Amygdala (tissue), 56 donors: ENCODE measurements at places on chromosomes 6 and 20.
A peak's percentile ranks its signal among the peaks of the same experiment; 100 is the strongest.

- no peak for DNase-seq
These were observed 8.3 kb upstream of the WFDC2 start for GRCh38 chr20:45461225-45461624.

DNA sequence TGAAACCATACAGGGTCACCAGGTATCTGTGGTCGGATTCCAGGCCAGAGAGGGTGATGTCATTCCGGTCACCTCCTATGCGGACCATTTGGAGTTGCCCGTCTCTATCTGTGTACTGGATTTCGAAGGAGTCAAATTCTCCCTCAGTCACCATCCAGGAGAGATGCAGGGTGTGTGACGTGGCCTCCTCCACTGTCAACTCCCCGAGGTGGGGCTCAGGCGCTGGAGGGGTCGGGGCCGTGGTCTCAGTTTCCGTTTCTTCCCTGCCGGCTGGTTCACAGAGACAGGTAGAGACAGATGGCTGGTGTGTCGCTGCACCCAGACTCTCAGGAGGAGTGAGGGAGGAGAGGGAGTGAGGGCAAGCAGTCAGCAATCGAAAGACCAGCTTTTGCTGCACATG, 30.7 kb downstream of the CYP21A2 start:
- no peak for DNase-seq

GRCh38 chr6:126807876-126808275, 310.6 kb upstream of the RSPO3 start:
- DNase-seq, result no peak

DNA sequence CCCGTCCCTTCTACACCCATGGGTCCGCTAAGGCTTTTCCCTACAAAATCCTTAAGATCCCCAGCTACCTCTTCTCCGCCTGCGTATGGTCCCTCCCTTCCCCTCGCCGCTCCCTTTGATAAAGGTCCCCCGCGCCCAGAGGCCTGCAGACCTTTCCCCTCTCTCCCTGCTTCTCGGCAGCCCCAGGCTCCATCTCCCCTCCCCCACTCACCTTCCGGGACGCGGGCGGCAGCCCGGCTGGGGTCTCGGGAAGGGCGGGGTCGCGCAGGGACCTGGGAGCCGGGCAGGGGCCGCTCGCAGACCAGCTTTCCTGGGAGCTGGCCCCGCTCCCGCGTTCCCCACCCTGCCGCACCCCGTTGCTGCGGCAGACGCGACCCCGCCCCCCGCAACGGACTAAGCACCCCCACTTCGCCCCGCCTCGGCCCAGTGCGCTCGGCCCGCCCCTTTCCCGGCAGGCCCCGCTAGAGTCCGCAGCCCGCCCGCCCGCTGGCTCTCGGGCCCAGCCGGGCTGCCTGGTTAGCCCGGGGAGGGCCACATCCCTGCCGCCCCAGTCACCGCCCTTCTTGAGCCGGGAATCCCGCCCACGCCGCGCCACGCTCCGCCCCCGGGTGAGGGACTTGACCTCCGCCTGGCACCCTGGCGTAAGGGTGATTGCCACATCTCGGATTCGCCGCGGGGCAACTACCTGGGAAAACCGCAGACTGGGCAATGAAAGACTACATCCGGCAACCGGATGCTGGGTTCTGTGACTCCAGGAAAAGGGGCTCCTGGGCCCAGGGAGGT, at the start of gene FLOT1:
Gene FLOT1, minus strand, starts transcription at position 372 of the 783 bp plus-strand sequence. CDS start 498 bp downstream, outside the sequence.
- peak; percentile 42 for DNase-seq

- DNase-seq, result no peak
These were observed 65.0 kb upstream of the CD93 start for GRCh38 chr20:23151008-23151703.

- no peak for DNase-seq
These were observed 21.0 kb downstream of the PFDN4 start for GRCh38 chr20:54228841-54229240.

DNA sequence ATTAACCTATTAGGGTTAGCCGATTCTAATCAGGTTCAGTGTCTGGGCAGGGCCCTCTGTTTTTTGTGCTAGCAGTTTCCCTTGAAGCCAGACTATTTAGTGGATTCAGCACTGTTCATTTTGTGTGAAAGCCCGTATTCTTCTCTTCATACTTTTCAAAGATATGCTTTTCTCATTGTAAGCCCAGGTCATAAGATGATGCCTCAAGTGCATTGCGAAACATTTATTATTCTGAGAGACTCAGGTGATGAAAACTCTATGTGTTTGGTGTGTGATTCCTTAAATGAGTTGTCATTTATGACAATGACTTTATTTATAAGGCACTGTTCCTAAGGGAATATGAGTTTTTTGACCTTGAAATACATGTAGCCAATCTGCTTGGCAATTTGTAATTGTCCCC, 851.0 kb upstream of the FLRT3 start:
- DNase-seq, result no peak

GRCh38 chr6:139577763-139578604, 203.5 kb upstream of the CITED2 start:
- no peak for DNase-seq

DNA sequence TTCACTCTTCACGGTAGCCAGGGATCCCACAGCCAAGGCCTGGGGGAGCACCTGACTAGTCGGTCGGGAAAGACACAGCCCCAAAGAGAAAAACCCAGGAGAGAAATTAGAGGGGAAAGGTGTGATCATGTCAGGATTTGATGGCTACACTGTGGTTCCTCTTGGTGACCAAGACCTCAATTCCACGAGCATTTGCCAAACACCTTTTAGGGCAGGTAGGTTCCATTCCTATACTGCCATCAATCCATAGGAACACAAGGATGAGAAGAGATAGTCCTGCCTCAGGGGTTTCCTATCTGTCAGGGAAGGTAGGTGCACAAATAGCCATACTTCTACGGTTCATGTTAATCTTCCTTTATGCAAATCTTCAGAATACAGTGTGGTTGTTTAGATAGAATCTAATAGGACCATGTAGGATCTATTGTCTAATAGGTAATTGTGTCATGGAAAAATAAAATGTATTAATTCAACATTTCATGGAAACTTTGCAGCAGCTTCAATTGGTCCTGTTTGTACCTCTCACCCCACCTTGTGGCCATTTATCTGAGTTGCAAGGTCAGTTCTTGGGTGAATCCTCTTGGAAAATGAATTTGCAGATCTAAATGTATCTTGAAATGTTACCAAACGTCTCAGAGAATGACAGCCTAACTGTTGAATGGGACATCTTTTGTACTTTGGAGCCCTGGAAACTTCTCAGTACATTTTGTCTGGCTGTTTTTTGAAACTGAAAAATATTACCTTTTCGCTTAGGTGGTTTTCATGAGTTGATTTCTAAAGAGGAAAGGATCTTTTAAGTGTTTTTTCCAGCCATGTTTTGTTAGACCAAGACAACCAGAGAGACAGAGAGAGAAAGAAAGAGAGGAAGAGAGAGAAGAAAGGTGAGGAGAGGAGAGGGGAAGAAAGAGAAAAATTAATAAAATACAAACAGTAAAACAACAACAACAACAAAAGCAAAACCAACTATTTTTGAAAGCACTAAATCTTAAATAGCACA, 33.7 kb upstream of the IYD start:
- DNase-seq, result no peak

DNA sequence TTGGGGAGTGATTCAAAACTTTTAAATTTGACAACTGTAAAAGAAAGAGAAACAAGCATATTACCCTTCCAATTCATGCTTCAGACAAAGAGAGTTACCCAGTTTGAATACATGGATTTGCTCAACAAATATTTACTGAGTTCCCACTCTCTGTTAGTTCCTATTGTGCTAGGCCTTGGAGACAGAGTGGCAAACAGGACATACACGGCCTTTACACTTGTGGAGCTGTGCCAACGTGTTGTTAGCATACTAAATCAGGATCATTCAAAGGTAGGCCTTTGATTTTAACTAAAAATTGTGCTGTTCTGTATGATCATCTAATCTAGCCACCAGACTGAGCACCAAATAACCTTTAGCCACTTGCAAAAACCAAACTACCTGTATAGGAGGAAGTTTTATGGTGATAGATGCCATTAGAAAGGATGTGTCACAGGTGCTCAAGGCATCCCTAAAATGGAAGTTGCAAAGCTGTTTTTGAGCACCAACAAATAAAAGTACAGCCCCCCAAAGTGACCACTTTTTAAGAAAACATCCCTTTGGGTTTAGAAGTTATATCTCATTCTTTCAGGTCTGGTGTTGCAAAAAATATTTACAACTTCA, 84.5 kb downstream of the CHD6 start:
- no peak for DNase-seq

DNA sequence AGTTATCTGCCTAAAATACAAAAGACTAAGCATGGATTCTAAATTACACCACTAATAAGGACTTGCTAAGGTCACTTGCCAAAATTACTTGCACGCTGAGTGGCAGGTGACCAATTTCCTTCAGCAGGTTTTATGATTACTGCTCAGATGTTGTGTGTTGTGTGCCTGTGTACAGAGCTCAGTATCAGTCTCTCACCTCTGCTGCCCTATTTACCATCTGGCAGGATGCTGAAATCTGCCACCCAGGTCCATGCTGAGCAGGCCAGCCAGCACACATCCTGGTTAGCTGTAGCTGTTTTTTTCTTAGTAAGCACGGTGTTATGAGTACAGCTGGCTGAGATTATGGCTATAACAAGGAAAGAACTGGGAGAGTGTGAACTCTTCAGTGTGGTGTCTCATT, 34.0 kb downstream of the ELOVL4 start:
- no peak for DNase-seq

- no peak for DNase-seq
These were observed 86.5 kb downstream of the ASXL1 start for GRCh38 chr20:32444474-32445220.

DNA sequence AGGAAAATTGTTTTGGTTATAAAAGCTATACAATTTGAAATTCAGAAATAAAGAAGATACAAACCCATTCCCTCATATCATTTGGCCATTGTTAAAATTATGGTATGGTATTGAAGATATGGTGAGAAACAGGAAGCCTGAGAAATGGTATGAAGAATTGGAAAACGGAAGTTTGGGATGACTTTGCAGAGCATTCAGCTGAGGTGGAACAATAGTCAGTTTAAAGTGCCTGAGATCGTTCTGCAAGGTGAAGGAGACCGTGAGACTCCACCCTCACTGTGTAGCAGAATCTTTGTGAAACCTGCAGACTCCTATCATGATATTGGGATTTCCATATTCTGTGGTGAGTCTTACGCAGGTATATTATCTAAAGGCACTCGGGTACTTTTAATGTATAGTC, 97.3 kb downstream of the ADGRB3 start:
- no peak for DNase-seq

DNA sequence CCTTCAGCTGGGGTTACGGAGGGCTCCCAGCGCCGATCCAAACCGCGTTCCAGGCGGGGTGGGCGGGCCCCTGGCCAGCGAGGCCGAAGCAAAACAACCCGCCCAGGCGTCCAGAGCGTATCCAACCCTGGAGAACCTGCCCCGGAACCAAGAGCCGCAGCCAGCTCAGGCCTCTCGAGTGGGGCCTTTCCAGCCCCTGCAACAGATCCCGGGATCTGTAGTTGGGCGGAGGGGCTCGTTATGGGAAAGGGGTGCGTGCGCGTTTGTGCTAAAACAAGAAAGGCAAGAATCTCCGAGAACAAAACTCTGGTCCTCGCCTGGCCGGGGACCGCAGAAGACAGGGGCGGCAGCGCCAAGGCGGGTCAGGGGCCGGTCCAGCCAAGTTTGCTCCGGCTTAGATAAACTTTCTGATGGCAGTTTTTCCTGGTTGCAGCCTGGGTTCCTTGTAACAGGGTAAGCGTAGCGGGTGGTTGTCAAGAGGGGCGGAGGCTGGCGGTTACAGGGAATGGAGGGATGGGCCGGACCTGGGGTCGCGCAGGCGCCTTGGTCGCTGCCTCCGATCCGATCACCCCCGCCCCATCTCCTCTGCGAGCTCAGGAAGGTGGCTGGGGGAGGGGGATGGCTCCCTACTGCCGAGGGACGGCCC, 448 bp upstream of the RIN2 start:
- DNase-seq, result peak; percentile 72

GRCh38 chr6:87518453-87518852, 45.7 kb downstream of the SLC35A1 start:
- DNase-seq, result no peak

DNA sequence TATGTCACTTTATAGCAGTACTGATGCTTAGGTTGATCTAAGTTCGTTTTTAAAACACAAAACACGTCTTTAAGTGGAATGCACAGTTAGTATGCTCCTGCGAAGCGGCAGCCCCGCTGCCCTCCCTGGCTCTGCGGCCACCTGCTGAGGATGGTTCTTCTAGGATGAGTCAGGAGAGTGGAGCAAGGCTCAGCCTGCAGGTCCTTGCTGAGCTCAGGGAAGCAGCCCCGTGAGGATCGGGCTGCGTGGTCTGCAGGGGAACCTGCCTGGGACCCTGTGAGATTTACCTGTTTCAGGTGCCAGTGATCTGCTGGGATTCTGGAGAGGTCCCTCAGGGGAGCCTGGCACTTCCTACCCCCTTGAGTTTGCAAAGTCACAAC, 57.5 kb downstream of the SYNJ2 start:
- no peak for DNase-seq

- no peak for DNase-seq
These were observed 30.5 kb upstream of the DLGAP4 start for GRCh38 chr20:36275441-36276189.

GRCh38 chr20:56454754-56455153, 13.7 kb upstream of the RTF2 start:
- no peak for DNase-seq

GRCh38 chr6:113697632-113698410, 159.3 kb upstream of the MARCKS start:
- DNase-seq, result no peak

DNA sequence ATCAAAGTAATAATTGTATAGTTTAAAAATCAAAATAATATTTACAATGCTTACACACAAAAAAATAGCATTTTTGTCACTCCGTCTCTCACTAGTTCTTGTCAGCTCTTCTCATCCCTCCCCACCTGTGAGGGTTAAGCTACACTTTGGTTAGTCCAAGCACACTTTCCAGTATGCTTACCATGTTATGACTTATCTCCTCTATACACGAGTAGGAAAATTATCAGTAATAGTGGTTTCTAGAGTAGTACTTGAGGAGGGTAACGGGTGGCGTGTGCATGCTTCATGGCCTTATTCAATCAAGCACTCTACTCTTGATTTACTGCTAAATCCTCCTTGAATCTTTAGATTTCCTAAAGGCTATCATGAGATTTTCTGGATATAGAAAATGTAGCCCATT, 443.7 kb downstream of the UTRN start:
- no peak for DNase-seq

DNA sequence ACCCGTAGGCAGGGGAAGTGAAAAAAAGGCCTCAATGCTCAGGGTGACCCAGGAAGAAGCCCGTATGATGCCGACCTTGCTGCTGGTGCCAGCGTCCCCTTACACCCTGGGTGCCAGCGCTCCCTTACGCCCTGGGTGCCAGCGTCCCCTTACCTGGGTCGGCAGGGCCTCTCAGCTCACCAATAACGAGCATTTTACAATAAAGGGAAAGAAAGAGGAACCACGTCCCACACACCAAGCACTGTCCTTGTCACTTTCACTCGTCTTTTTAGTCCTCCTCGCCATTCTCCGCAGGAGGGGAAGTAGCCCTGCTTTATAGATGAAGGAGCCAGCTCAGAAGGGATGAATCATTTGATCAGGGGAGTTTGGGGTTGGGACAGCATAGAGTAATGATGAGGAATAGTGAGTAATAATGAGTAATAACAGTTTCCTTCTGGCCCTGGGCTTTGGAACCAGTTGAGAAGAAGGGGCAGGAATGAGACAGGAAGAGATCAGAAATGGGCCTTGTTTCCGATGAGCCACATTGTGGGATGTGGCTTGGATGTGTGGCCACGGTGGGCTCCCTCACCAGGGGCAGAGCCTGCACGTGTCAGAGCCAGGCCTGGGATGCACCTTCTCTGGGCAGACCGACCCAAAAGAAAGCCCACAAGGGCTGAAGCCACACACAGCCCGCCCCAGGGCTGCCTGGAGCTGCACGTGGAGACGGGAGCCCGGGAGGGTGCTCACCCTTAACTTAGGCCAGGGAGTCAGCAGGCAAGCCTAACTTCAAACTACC, 75.7 kb downstream of the SYNJ2 start:
- no peak for DNase-seq
